NT2/D1 (cell line): ENCODE measurements at places on chromosomes 3 and 15.

DNA sequence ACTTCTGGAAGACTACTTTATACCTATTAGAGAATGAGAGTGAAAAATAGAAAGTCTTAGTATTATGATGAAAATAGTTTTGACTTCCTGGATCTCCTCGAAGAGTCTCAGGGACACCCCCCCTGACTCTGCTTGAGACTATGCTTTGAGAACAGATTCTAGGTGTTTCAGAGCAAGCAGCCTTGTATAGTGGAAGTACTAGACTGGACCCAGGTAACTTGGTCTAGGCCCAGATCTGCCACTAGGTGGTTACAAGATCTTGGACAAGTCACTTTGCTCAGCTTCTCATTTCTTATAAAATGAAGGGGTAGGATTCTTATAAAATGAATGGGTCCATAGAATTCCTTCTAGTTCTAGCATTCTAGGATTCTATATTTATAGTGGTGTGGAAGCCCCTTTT lies 9.1 kb downstream of the ABHD5 start:
- DNase-seq: no peak

- no peak for DNase-seq
Observed at GRCh38 chr3:111325160-111325718, 216.8 kb upstream of the CD96 start.

- DNase-seq: no peak
Observed at GRCh38 chr3:64357481-64357880, 132.2 kb upstream of the PRICKLE2 start.

- DNase-seq: no peak
Observed at GRCh38 chr3:71047616-71048531, 535.7 kb downstream of the FOXP1 start.
